ENCODE measurements at places on chromosomes 16 and 17.

DNA sequence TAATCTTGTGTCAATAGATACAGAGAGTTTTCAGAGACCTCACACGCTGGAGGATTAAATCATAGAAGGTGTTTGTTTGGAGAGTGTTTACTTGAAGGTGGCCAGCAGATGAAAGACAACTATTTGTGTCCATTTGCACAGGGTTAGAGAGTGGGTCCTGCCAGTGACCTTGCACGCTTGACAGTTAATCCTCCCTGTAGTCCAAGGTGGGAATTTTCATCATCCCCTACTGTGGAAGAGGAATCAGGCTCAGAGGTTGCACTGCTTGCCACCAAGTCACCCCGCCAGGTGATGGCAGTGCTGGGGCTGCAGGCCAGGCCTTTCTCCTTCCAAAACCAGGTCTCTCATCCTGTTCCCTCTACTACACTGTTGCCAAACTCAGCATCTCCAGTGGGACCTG lies 12.3 kb downstream of the CDH1 start:
- no peak for DNase-seq

DNA sequence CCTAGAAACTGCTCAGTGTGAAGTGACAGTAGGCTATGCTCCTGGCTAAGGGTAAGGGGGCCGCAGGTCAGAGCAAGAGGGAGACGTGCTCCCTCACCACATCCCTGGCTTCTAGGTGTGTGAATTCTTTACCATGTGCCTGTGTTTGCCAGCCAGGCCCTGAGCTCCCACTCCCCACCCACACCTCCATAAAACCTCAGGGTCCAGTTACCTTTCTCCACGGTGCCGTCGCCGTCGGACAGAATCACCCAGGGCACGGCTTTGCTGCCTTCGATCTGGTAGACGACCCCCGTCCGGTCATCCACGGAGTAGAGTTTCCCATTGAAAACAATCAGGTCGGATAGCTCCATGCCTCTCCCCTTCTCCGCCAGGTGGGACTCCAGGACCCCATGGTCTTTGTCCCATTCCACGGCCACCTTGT lies 12.8 kb downstream of the CANT1 start:
- no peak for DNase-seq

GRCh38 chr16:86370062-86370461 lies 140.3 kb upstream of the FOXF1 start:
- DNase-seq = no peak

DNA sequence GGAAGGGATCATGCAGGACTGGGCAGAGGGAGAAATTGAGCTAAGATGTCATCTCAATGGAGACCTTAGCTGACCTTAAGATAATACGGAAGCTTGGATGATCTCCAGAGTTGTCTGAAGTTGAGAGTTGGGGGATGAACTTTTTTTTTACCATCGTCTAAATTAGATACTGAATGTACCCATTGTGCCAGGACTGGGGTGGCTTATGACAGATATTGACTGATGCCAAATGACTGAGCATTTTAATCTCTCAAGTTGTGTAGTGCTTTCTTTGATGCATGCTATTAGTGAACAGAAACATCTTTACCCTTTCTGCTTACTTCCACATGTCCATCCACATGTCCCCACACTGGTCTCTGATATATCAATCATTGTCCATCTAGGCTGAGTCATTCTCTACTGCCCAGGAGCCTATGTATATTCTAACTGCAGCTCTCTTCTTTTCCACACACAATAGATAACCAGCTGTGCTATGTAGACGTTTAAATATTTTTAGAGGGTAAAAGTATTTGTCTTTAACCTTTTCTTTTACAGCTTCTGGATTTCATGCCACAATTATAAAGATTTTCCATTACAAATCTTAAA lies 60.2 kb upstream of the ZKSCAN2 start:
- DNase-seq = no peak

GRCh38 chr17:61157246-61157886 lies 242.3 kb upstream of the TBX2 start:
- DNase-seq = no peak

- DNase-seq = no peak
Observed at GRCh38 chr17:35299135-35299534, 56.3 kb downstream of the SLFN5 start.

- no peak for DNase-seq
Observed at GRCh38 chr17:19302791-19303331, 59.7 kb downstream of the B9D1 start.

- DNase-seq = peak; percentile 84
Observed at GRCh38 chr17:77429969-77430752, 289.4 kb downstream of the SEC14L1 start.

GRCh38 chr16:4052801-4053293 lies 63.4 kb downstream of the ADCY9 start:
- no peak for DNase-seq

- DNase-seq = no peak
Observed at GRCh38 chr17:19001907-19002590, 2.5 kb downstream of the FAM83G start.

DNA sequence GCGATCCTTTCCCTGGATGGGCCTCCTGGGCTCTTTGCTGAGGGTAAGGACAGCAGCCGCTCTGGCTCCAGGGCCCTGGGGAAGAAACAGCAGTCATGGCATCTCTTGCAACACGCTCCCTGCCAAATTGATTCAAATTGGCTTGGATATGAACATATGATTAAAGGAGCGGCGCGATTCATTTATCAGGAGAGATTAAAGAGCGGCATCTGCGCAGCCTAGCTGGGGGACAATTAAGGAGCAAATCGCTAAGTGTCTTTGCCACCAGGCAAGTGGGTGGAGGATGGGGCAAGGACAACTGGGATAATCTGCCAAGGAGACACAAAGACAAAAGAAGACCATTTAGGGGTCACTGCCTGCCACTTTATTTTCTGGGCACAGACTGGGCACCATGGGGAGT lies 27.8 kb downstream of the PIPOX start:
- no peak for DNase-seq

GRCh38 chr17:7292194-7292593 lies 2.2 kb downstream of the YBX2 start:
- no peak for DNase-seq

DNA sequence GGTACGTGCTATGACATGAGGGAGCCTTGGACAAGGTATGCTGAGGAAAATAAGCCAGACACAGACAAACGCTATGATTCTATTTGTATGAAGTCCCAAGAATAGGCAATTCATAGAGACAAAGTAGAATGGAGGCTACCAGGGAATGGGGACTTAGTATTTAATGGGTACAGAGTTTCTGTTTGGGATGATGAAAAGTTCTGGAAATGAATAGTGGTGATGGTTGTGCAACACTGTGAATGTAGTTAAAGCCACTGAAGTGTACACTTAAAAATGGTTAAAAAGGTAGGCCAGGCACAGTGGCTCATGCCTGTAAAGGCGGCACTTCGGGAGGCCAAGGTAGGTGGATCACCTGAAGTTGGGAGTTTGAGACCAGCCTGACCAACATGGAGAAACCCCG lies 3.3 kb downstream of the PRPSAP1 start:
- no peak for DNase-seq

GRCh38 chr16:50198802-50199403 lies 45.8 kb downstream of the TENT4B start:
- no peak for DNase-seq

DNA sequence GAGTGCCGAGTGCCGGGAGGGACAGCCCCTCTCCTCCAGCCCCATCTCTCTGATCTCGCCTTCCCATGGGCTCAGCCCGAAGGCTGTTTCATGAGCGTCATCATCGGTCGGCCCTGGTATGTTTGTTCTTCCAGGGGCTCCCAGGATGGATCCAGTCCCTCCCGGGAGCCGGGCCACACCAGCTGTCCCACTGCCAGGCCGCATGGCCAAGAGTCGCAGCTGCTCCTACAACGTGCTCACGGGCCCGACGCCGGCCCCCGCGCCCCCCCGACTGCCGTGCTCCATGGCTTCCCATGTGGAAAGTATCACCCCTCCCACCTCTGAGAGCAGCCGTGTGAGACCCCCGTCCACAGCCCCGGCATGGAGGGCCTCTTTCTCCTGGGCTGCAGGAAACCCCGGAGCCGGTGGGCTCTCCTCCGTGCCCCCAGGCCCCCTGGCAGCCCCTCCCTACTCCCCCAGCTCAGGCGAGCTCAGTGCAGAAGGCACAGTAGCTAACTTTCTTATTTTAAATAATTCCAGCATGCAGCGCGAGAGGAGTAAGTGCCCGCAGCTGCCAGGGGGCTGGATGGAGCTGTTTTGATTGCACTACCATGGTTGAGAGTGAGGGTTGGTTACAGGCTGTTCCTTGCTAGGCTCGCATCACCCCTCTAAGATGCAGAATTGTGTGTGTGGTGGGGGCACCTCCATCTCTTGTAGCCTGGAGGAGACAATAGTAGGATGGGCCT lies 26.6 kb upstream of the GSE1 start:
- no peak for DNase-seq

DNA sequence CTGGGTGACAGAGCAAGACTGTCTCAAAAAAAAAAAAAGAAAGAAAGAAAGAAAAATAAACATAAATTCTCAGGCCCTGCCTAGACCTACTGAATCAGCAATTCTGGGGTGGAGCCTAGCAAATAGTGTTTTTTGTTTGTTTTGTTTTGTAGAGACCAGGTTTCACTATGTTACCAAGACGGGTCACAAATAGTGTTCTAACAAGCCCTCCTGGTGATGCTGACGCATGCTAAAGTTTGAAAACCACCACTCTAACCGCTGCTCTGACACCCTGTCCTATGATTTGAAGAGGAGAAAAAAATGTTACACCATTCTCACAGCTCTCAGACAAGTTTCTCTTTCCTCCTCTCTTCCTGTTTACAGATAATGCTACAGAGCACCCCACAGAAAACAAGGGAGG lies 1.5 kb downstream of the MRPL10 start:
- DNase-seq = no peak

GRCh38 chr17:7478276-7479212 lies 887 bp downstream of the ZBTB4 start:
- no peak for DNase-seq

DNA sequence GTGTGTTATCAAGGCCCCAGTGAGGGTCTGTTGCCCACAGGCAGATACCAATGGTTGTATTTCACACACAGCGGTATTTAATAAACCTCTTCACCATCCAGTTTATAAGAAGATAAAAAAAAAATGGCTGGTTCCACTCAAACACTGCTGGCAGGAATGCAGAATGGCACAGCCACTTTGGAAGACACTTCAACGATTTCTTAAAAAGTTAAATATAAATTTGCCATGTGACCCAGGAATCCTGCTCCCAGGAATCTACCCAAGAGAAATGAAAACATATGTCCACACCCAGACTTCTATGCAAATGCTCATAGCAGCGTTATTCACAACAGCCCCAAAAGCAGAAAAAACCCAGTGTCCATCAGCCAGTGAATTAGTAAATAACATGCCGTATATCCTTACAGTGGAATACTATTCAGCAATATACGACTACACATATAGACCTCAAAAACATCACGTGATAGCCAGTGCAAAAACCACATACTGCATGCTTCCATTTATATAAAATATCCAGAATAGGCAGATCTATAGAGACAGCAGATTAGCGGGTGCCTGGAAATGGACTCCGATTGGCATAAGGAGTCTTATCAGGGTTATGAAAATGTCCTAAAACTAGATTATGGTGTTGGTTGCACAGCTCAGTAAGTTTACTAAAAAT lies 38.7 kb downstream of the XYLT1 start:
- no peak for DNase-seq

DNA sequence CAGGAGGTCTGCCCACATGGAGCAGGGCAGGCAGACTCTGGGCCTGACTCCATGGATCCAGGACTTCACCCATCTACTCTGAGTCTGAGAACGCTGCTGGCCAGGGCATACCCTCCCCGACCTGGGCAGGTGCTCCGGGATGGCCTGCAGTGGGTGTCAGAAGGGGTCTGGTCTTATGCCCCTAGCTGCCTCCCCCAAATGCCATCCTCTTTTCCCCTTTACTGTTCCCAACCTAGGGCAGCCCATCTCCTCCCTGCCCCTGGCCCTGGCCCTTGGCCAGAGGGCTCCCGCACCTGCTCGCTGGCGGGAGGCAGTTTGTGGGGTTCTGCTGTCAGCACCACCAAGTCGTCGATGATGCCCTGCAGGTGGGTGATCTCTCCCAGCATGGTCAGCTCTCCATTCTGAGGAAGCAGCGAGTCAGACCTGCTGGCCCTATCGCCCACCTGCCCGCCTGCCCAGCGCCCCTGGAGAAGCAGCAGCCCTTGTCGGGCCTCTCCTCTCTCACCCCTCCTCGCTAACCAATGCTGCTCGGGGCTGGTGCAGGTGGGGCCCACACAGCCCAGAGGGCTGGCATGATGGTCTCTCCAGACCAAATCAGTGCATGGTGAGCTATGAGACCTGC lies 8.2 kb downstream of the MTSS2 start:
- no peak for DNase-seq

GRCh38 chr17:16171613-16172012 lies 43.7 kb downstream of the NCOR1 start:
- no peak for DNase-seq

- DNase-seq = no peak
Observed at GRCh38 chr17:81317530-81317821, 22.4 kb upstream of the SLC38A10 start.

DNA sequence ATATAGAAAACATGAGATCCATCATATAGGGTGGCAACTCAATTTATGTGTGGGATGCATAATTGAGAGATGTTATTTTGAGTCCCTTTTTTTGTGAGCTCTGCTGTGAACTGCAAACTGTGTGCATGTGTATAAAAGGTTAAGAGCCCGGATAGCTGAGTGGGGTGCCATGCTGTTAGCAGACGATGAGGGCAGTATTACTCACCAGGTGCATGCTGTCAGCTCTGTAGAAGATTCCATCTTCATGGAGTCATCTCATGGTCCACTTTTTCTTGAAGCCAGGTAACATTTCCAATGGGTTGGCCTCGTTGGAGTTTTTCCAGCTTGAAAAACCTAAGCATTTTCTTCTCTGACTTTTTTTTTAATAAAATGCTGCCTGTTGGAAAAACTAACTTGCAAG lies 43.0 kb upstream of the RHBDL3 start:
- no peak for DNase-seq

DNA sequence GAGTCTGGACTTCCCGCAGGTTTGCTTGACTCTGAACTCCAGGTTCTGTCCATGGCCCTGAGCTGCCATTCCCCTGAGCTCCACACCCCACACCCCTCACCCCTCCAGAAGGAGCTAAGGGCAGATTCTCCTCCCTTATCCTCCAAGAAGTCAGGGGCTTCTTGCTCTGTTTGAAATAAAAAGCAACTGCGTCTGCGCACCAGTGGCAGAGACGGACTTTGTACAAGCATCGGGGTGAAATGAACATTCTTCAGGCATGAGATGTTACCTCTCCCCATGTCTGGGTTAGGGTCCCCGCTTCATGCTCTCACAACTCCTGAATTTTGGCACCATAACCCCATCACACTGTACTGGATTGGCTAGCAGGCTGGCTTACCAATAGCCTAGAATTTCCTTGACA lies 36.1 kb upstream of the DLX4 start:
- no peak for DNase-seq

GRCh38 chr17:16886655-16887322 lies 85.1 kb downstream of the TNFRSF13B start:
- no peak for DNase-seq

GRCh38 chr17:70820276-70820675 lies 650.9 kb downstream of the KCNJ2 start:
- no peak for DNase-seq

- no peak for DNase-seq
Observed at GRCh38 chr16:48959204-48959603, 322.4 kb downstream of the CBLN1 start.
